Activated CD8-positive, alpha-beta memory T cell treated with anti-CD3 and anti-CD28 coated beads for 1 hour (primary cell): ENCODE measurements at places on chromosomes 4 and X.

DNA sequence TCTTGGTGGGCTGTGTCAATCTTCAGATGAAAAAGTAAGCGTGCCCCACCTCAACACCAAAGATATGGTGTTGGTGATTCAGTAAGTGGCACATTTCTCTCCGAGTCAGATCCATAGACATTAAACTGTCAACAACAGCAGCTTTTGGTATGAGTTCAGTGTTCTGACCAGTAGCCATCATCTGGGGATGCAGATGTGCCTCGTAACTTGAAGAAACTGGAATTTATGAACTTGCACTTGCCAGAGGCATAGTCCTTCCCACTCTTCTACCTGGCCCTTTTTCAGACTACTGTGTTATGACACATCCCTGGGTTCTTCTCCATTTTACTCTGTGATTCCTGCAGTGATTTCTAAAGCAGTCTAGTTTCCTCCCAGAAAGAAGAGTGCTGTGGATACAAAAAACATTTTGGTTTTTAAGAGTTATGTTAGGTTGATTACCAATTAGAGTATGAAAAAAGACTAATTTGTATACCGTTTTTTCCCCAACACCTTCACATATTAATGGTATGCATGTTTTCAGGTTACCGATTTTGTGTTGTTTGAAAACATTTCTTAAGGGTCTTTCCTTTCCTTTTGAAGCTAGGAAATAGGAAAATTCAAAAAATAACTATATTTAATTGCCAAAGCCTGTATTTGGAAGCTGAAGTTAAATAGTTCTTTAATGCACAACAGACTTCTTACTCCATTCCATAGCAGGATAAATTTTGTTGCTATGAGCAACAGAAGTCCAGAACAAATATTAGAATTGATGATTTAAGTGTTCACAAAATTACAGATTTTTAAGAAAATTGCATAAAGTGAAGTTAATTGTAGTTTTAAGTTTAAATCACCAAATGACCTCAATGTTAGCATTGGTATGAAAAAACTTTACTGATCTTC, 39.3 kb downstream of the NUDT6 start:
- DNase-seq: no peak

DNA sequence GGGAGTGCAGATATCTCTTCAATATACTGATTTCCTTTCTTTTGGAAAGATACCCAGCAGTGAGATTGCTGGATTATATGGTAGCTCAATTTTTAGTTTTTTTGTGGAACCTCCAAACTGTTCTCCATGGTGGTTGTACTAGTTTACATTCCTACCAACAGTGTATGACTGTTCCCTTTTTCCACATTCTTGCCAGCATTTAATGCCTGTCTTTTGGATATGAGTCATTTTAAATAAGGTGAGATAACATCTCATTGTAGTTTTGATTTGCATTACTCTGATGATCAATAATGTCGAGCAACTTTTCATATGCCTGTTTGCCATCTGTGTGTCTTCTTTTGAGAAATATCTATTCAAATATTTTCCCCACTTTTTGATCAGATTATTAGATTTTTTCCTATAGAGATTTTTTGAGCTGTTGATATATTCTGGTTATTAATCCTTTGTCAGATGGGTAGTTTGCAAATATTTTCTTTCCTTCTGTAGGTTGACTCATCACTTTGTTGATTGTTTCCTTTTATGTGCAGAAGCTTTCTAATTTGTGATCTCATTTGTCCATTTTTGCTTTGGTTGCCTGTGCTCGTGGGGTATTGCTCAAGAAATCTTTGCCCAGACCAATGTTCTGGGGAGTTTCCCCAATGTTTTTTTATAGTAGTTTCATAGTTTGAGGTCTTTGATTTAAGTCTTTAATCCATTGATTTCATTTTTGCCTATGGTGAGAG, 552.7 kb downstream of the ZNF674 start:
- no peak for DNase-seq

DNA sequence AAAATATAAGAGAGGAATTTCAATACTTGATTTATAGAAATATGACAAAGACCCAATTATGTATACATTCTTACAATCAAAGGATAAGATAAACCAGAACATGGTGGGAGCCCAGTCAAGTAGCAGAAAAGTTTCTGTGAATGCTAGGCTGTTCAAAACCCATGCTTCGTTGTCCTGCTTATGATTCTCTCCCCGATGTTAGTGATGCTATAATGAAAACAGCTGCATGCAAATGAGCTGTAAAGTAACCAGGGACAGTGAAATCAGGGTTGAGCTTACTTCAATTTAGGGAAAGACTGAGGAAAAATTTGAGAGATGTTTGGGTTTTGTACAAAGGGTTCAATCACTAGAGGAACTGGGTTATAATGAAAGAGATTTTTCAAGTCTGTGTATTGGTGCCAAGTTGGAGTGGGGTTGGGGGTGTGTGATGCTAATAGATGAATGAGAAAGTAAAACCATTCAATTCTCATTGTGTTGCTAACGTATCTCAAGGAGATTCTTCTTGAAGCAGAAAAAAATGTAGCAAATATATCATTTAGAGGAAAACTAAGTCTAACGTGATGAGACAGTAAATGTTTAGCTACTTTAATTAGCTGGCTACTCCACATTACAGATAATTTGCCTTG, 59.3 kb upstream of the PPP1R2C start:
- DNase-seq: no peak

DNA sequence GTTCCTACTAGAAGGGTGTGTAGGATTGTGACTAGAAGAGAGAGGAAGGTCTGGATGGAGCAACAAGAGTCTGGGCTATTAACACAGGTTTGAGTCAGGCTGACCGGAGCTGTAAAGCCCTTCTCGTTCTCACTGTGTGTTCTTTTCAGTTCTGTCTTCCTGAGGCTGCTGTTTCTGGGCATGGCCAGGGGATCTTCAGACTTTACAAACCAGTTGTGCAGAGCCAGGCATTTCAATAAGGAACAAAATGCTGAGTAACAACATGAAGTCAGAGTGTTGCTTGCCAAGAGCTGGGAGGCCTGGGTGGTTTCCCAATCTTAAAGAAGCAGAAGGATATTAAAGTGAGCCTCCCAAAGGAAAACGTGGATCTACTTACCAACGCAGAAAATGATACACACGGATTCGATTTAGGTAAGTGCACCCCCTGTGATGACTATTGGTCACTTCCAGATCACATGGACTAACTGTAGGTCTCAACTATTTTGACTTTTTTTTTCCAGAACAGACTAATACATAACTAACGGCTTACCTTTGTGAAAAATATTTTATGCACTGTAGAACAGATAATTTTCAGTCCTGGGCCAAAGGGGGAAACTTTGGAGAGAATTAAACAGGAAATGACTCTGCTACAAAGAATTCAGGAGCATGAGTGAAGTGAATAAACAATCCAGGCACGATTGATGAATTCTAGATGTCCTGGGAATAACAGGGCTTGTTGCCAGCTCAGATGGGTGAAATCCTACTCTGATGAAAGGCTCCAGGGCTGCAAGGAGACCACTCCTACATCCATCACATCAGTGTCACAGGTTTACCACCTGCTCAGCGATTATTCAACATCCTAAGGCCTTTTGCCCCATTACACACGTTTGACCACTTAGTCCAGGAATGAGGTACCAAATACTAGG, 94.5 kb downstream of the ANXA3 start:
- no peak for DNase-seq

DNA sequence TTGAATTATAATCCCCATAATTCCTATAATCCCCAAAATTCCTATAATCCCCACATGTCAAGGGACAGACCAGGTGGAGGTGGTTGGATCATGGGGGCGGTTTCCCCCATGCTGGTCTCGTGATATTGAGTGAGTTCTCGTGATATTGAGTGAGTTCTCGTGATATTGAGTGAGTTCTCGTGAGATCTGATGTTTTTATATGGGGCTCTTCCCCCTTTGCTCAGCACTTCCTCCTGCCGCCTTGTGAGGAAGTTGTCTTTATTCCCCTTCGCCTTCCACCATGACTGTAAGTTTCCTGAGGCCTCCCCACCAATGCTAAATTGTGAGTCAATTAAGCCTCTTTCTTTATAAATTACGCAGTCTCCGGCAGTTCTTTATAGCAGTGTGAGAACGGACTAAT, 36.6 kb upstream of the GPR78 start:
- DNase-seq: no peak
